Upper lobe of right lung (tissue), 1 donor: ENCODE measurements at places on chromosomes 7 and 10. TPM values are rescaled to one million over a fixed set of nuclear protein-coding genes. Genes with fewer than 3 reads are reported as not detected.

Gene SNCG
- 17.2 TPM for total RNA-seq

Gene WNT16
- not detected for total RNA-seq

Gene MYH16
- total RNA-seq, result not detected

DNA sequence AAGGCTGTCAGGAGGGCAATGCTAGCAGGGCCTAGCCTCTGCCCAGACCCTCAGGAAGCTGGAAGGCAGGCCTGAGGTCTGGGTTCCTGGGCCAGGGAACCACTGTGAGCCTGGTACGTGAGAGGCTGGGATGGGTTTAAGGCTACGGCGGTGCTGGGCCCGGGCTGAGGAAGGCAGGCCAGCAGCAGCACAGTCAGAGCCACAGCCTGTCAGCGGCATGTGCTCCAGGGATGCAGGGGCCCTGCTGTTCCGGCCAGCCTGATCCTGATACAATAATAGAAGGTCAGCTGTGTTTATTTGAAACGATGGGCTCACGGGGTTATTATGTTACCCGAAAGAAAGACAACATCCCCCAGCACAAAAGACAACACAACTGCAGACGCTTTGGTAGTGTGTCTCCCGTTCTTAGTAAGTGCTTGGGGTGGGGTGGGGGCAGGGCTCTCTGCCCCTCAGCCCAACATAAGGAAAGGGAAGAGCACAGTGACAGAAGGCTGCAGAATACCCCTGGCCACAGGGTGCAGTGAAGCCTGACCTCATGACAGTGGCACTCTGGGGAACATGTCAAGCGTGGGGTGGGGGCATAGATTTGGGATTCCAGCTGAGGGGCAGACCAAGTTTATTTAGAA, 95.0 kb downstream of the COL13A1 start:
- H3K27me3 ChIP-seq, result no peaks in the 10 kb centered on the region
- H3K27ac ChIP-seq, result no peak overlapping the region
- DNase-seq, result no peak

GRCh38 chr10:6343305-6344010, 140.7 kb downstream of the PFKFB3 start:
- no peaks in the 10 kb centered on the region for H3K27me3 ChIP-seq
- no peaks in the 10 kb centered on the region for H3K36me3 ChIP-seq
- no peak overlapping the region for H3K4me3 ChIP-seq
- no peak overlapping the region for H3K27ac ChIP-seq
- H3K4me1 ChIP-seq, result peaks cover 19% of the 10 kb centered on the region

- H3K27ac ChIP-seq, result no peak overlapping the region
- H3K4me1 ChIP-seq, result no peaks in the 10 kb centered on the region
- no peak for DNase-seq
- H3K4me3 ChIP-seq, result no peak overlapping the region
- H3K27me3 ChIP-seq, result no peaks in the 10 kb centered on the region
Measured at GRCh38 chr10:105644091-105644490, 1003.0 kb downstream of the SORCS3 start.

- no peak for DNase-seq
- H3K36me3 ChIP-seq, result no peaks in the 10 kb centered on the region
- H3K27ac ChIP-seq, result no peak overlapping the region
- peak overlapping the region; percentile 9 for H3K4me3 ChIP-seq
Measured at GRCh38 chr10:112531421-112531820, 84.4 kb downstream of the VTI1A start.

- H3K4me3 ChIP-seq, result no peak overlapping the region
- no peaks in the 10 kb centered on the region for H3K4me1 ChIP-seq
- H3K36me3 ChIP-seq, result no peaks in the 10 kb centered on the region
- no peaks in the 10 kb centered on the region for H3K27me3 ChIP-seq
Measured at GRCh38 chr10:16915300-16915699, 98.1 kb upstream of the RSU1 start.

DNA sequence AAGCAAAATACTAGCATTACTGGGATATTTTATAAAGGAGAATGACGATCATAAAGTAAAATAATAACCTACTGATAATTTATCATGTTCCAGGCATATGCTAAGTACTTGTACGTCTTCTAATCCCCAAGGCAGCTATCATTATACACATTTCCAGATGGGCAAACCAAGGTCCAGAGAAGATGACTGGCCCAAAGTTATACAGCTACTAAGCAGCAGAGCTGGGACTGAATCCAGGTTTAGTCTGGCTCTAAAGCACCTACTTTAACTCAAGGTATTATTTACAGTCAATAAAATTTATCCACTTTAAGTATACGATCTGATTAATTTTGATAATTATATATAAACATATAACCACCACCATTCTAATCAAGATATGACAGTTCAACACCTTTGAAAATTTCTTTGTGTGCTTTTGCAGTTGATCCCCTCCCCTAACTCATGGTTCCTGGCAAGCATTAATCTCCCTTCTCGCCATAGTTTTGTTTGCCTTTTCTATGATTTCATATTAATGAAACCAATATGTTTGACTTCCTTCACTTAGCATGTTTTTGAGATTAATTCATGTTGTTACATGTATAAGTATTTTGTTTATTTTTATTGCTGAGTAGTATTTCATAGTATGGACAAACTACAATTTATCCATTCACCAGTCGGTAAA, 126.7 kb downstream of the CPEB3 start:
- H3K4me3 ChIP-seq, result no peak overlapping the region
- H3K4me1 ChIP-seq, result no peaks in the 10 kb centered on the region
- no peak for DNase-seq
- no peaks in the 10 kb centered on the region for H3K36me3 ChIP-seq
- no peak overlapping the region for H3K27ac ChIP-seq

- DNase-seq, result no peak
- no peak overlapping the region for H3K27ac ChIP-seq
- H3K27me3 ChIP-seq, result no peaks in the 10 kb centered on the region
- H3K36me3 ChIP-seq, result no peaks in the 10 kb centered on the region
- H3K4me1 ChIP-seq, result peaks cover 27% of the 10 kb centered on the region
Measured at GRCh38 chr7:152341039-152341913, 94.5 kb downstream of the KMT2C start.

DNA sequence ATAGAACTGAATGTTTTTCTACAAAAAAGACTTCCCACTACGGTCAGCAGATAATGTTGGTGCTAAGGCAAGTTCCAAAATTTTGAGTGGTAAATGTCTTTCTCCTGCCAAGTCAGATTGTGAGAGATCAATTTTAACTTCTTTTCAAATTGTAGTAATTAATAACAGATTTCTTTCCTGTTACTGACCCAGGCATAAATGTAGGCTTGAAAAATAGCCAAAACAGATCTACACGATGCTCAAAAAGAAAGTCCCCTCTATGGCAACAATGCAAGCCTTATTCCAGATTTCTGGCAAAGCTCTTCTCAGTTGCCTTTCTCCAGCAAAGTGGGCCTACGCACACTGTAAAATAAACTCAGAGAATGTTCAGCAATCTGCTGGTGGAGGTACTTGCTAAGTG, 641.0 kb upstream of the NRP1 start:
- DNase-seq, result no peak
- no peaks in the 10 kb centered on the region for H3K4me1 ChIP-seq

DNA sequence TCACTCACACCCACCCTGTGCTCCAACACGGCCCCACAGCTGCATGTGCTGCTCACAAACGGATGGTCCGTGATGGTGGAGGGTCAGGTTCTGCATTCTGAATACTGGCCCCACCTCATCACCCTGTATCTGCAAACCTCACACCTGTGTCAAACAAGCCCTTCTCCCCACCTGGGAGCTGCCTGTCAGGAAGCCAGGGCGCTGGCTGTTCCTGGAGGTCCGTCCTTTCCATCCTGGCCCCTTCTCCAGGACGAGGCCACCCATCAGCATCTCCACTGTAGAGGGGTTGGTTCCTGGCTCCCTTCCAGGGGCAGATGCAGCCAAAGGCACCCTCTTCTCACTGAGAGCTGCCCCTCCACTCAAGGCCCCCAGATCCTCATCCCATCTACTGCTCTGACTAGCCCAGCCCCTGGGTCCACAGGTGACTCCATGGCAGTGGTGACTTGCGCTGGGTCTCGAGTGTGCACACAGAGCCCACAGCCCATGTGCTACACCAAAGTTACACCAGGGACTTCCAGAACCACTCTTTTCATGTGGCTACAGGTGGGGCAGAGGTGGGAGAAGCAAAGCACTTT, 229.4 kb downstream of the TNS3 start:
- H3K4me3 ChIP-seq, result no peak overlapping the region
- H3K27ac ChIP-seq, result no peak overlapping the region
- peak; percentile 49 for DNase-seq
- peaks cover 7% of the 10 kb centered on the region for H3K36me3 ChIP-seq

- DNase-seq, result peak; percentile 76
- H3K4me3 ChIP-seq, result peak overlapping the region; percentile 55
- peak overlapping the region; percentile 66 for H3K27ac ChIP-seq
- H3K27me3 ChIP-seq, result peaks cover 19% of the 10 kb centered on the region
Measured at GRCh38 chr10:114045136-114046086, 1.7 kb downstream of the ADRB1 start.

- H3K36me3 ChIP-seq, result no peaks in the 10 kb centered on the region
- H3K27ac ChIP-seq, result no peak overlapping the region
- no peak overlapping the region for H3K4me3 ChIP-seq
- DNase-seq, result no peak
- no peaks in the 10 kb centered on the region for H3K27me3 ChIP-seq
- H3K4me1 ChIP-seq, result no peaks in the 10 kb centered on the region
Measured at GRCh38 chr7:87810130-87810529, 66.0 kb downstream of the SLC25A40 start.

DNA sequence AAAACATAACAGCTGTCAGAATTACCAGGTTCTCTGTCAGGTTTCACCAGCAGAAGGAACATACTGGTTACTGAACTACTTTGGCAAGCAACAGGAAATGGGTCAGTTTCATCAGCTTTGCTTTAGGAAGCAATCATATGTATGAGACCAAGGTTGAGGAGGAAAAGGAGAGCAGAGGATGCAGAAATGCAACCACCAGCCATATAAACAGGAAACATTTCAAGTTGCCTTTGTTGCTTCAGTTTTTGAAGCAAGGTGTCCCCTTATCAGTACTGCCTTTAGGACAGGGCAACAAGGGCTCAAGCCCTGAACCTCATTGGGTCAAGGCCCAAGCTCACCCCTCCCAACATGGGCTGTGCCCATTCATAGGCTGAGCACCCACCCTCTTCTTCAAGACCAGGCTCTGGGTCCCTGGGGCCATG, 10.2 kb downstream of the HIPK2 start:
- no peaks in the 10 kb centered on the region for H3K27me3 ChIP-seq
- peak overlapping the region; percentile 61 for H3K27ac ChIP-seq
- H3K4me1 ChIP-seq, result peaks cover 54% of the 10 kb centered on the region
- H3K4me3 ChIP-seq, result no peak overlapping the region

GRCh38 chr10:77118603-77119282, 518.9 kb downstream of the KCNMA1 start:
- no peak overlapping the region for H3K4me3 ChIP-seq
- no peak overlapping the region for H3K27ac ChIP-seq
- DNase-seq, result no peak
- no peaks in the 10 kb centered on the region for H3K4me1 ChIP-seq

DNA sequence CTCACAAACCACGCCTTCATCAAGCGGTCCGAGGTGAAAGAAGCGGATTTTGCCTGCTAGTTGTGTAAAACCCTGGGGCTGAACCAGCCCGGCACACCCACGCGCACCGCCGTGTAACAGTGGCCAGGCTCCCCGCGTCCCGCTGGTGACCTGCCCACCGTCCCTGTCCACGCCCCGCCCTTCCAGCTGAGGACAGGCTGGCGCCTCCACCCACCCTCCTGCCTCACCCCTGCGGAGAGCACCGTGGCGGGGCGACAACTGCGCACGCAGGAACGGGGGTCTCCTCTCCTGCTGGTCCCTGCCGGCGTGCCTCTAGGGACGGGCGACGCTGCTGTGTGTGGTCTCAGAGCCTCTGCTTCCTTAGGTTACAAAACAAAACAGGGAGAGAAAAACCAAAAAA, 16.9 kb upstream of the TSPAN33 start:
- peaks cover 8% of the 10 kb centered on the region for H3K27me3 ChIP-seq
- no peaks in the 10 kb centered on the region for H3K36me3 ChIP-seq
- H3K27ac ChIP-seq, result no peak overlapping the region
- no peak for DNase-seq
- no peaks in the 10 kb centered on the region for H3K4me1 ChIP-seq

DNA sequence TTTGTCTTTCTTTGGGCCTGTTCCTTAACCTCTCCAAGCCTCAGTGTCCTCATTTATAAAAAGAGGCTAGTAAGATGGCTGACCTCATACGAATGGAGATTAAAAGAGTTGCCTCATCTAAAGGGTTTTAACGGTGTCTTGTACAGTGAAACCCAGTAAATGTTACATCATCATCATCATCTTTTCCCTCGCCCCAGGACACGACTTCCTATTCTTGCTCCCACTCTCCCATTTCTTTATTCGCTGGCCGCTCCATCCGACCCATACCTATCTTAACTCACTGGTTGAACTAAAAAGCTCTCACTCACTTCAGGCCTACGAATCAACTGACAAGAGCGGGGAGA, 554 bp downstream of the FRA10AC1 start:
- H3K27ac ChIP-seq, result peak overlapping the region; percentile 87
- H3K4me3 ChIP-seq, result peak overlapping the region; percentile 63
- peaks cover 28% of the 10 kb centered on the region for H3K36me3 ChIP-seq
- peaks cover 9% of the 10 kb centered on the region for H3K4me1 ChIP-seq
- DNase-seq, result no peak
- no peaks in the 10 kb centered on the region for H3K27me3 ChIP-seq

DNA sequence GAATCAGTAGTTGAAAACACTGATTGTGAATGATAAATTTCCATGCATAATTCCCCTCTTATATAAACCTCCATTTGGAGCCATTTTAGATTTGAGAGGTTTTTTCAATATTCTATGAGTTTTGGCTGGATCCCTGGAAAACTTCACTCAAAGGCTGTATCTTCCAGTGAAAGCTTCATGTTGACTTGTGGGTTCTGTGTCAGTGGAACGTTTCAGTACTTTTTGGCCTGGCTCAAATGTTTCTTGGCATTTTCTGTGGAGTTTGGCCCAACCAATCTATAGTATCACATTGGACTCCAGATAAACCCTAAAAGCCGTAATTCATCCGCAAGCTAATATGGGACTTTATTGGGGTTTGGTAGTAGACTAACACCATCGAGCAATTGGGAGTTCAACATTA, 172.6 kb upstream of the PRPS1L1 start:
- DNase-seq, result no peak
- no peaks in the 10 kb centered on the region for H3K27me3 ChIP-seq
- H3K36me3 ChIP-seq, result no peaks in the 10 kb centered on the region
- no peak overlapping the region for H3K27ac ChIP-seq
- H3K4me3 ChIP-seq, result no peak overlapping the region
- no peaks in the 10 kb centered on the region for H3K4me1 ChIP-seq

GRCh38 chr10:21724687-21725367, 190.8 kb downstream of the MLLT10 start:
- peaks cover 20% of the 10 kb centered on the region for H3K4me1 ChIP-seq
- DNase-seq, result peak; percentile 67
- no peak overlapping the region for H3K4me3 ChIP-seq
- no peaks in the 10 kb centered on the region for H3K27me3 ChIP-seq
